ENCODE measurements at places on chromosomes 3 and 15.

DNA sequence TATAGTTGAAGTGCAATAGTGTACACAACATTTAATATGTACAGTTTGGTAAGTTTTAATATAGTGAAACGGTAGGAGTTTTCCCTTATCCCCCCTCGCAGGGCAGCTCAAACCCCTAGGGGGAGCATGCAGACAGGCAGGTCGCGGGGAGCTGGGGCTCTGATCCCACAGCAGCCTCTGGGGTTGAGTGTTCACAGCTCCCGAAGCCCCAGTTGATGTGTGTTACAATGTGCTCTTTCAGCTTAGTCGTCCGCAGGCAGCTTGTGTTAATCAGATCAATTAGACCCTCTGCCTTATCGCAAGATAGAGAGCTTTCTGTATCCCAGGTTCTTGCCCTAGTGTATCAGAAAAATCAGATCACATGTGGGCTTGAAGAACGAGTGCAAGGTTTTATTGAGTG lies 143.1 kb upstream of the CHRNA7 start:
- no peak for DNase-seq

DNA sequence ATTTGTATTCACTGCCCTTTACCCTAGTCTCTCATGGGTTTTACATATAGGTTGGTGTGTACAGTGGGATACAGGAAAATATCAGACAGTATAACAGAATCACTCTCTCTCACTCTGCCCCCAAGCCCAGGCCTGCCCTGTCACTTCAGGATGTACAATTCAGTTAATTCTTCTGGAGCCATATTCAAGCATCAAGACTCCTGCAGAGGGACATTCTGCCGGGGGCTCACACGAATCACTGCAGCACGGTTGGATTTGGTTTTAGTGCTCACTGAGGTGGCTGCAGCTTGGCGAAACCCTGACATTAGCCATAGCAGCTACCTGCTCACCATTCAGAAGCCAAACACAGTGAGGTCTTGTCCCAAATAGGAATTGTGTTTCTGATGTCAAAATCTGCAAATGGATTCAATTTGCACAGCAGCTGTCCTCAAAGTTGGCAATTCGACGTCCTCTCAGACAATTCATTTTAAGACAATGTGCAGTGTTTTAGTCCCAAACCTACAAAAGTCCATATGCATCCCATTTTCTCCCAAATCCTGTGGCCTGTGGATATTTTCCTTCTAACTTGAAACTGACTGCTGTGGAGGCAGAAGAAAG lies 82.9 kb downstream of the CHSY1 start:
- no peak for DNase-seq

DNA sequence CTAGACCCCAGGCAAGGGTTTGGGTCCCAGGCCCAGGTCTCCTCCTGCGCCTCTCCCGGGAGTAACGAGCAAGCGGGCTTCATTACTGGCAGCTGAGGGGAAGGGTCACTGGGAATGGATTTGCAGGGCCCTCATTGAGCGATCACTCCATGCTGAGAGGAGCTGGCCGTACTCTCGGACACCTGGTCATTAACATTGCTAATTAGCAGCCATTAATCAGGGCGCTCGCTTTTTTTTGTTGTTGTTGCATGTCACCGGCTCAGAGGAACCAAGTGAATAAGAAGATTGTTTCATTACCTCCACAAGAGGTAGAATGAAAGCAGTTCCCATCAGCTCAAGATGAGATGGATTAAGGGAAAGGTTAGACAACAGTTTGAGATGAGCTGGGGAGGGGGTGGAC lies 293.0 kb upstream of the ATP11B start:
- DNase-seq = no peak

GRCh38 chr15:81006124-81006523 lies 5.4 kb downstream of the TLNRD1 start:
- no peak for DNase-seq

GRCh38 chr15:93045191-93045785 lies 43.7 kb downstream of the RGMA start:
- DNase-seq = no peak

DNA sequence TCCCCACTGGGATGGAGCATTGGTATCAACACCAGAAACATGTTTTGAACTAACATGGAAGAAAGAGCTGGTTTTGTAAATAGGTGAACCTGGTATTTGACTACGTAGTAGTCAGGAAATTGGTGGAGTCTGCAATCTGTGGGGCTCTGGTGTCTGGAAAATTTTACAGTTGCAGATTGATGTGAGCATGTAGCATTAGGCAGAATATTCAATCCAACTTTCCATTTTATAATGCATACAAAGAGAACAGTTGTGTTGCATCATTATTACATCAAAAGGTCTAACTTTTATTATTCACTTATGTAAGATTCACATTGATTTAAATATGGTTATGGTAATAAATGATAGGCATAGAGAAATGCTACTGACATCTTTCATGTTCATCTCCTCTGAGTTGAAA lies 340.0 kb downstream of the ZNF385D start:
- no peak for DNase-seq
